Tongue (tissue), 3 donors: ENCODE measurements at places on chromosomes 5 and 9. TPM values are rescaled to one million over a fixed set of nuclear protein-coding genes. Genes with fewer than 3 reads are reported as not detected.

The CORO2A gene
- total RNA-seq = 2.9 TPM

The TMC1 gene
- total RNA-seq = 0.62 TPM

The DMGDH gene
- 1.8 TPM for total RNA-seq

The HTR1A gene
- total RNA-seq = not detected

The GAS1 gene
- 142 TPM for total RNA-seq

The PCDHGB3 gene
- total RNA-seq = 5.7 TPM

The RASGRF2 gene
- 3.8 TPM for total RNA-seq

The SVEP1 gene
- 26.4 TPM for total RNA-seq

The PTGDS gene
- total RNA-seq = 10.2 TPM

The TAF11L5 gene
- not detected for total RNA-seq

The SPINK6 gene
- not detected for total RNA-seq

The NRG2 gene
- 0.41 TPM for total RNA-seq

The MAMDC2 gene
- total RNA-seq = 21.5 TPM

The TAF9 gene
- 21.7 TPM for total RNA-seq

The UGCG gene
- total RNA-seq = 44.6 TPM

The OLFML2A gene
- total RNA-seq = 188 TPM

The PRDM9 gene
- total RNA-seq = not detected

The C5orf46 gene
- 4.2 TPM for total RNA-seq

The CBY3 gene
- total RNA-seq = not detected

The INSL6 gene
- total RNA-seq = not detected

The ANKRD20A1 gene
- not detected for total RNA-seq

The TMEM174 gene
- total RNA-seq = not detected

The ZNF883 gene
- 3.8 TPM for total RNA-seq

The ZBED3 gene
- 5.5 TPM for total RNA-seq

The CNTLN gene
- 20.5 TPM for total RNA-seq

The ASPN gene
- 419 TPM for total RNA-seq

The CYLC2 gene
- total RNA-seq = not detected

The LECT2 gene
- not detected for total RNA-seq

The PRSS3 gene
- total RNA-seq = 2.1 TPM

The CAVIN4 gene
- 392 TPM for total RNA-seq

The SH3GL2 gene
- 0.21 TPM for total RNA-seq
